ENCODE measurements at places on chromosomes 2 and 18. TPM values are rescaled to one million over a fixed set of nuclear protein-coding genes. Genes with fewer than 3 reads are reported as not detected.

SKOR2 gene
- not detected for polyA plus RNA-seq

CYBRD1 gene
- polyA plus RNA-seq = 124 TPM

- DNase-seq = no peak
Measured at GRCh38 chr2:208077276-208077675, 47.0 kb downstream of the CRYGD start.

GRCh38 chr2:140786585-140786984, 1344.2 kb downstream of the LRP1B start:
- DNase-seq = no peak

- no peak for DNase-seq
Measured at GRCh38 chr2:204046145-204046544, 109.6 kb downstream of the ICOS start.

DNA sequence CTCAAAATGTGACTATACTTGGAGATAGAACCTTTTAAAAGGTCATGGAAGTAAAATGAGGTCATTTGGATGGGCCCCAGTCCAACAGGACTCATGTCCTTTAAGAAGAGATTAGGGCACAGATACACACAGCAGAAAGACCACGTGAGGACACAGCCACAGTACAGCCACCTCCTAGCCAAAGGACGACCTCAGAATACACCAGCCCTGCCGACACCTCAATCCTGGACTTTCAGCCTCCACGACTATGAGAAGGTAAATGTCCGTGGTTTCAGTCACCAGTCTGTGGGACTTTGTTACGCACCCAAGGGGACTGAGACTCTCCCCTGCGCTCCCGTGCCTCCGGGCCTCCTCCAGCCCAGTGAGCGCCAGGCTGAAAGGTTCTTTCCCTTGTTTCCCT, 30.2 kb upstream of the HPCAL1 start:
- DNase-seq = no peak

GRCh38 chr2:174026122-174026845, 61.1 kb upstream of the SP3 start:
- DNase-seq = no peak

- DNase-seq = no peak
Measured at GRCh38 chr18:57249179-57249578, 102.3 kb downstream of the BOD1L2 start.

Data from aorta (tissue), 5 donors.